NCI-H2107 (cell line): ENCODE measurements at places on chromosomes 11 and 22.

DNA sequence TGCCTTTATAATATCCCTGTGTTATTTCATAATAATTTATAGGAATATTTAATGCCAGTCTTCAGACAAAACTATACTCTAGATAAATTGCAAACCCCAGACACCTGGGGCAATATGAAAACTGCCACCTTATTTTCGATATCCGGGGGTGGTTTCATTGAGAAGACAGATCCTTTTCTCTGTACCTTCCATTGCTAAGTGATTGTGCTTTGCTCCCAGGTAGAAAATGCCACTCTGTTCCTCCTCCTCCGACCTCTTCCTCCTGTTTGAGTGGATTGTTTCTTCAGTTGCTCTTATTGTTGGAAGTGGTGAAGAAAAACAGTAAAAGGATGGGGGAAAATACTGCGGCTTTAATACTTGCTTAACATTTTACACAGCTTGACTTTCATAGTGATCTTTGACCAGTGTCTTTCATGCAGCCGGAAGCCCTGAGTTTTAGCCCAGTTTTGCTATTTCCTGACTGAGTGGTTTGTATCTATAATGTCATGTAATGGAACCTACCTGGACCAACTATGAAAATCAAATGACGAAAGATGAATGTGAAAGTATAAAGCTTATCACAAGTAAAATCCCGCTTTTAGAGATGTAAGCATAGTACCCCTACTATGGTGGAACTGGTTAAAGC, 5.6 kb upstream of the GRIK4 start:
- DNase-seq: no peak

- no peak for DNase-seq
Measured at GRCh38 chr11:10604340-10604748, 35.9 kb upstream of the LYVE1 start.

- no peak for DNase-seq
Measured at GRCh38 chr11:70100280-70100603, 22.1 kb downstream of the ANO1 start.

DNA sequence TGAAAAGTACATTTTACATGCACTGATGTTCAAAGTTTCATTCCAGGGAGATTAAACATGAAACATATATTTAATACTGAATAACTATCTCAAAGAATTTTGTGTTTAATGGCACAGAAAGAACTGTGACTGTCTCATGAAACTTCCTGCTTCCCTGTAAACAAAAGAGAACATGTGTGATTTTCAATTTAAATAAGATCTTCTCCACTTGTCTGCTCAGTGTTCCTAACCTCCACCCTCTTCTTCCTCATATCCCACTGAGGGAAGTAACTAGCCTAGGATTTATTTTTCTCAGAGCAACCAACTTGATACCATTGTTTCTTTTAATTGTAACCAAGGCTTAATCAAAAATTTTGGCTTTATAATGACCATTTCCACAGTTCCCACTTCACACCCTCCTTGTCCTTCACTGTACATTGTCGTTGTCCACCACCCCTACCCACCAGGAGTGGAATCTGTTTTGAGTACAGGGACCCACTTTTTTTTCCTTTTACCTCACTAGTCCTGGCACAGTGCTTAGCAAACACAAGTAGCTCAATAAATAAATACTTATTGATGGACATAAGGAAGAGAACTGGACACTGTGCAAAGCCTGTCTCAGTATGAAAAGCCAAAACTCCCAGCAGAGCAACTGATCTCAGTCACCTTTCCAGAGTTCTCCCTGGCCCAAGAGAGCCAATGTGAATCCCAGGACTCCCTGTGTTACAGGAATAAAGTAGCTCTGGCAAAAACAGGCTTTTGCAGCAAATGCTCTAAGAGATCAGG, 4.2 kb downstream of the CPSF7 start:
- DNase-seq: no peak

GRCh38 chr11:68340784-68341556, 28.6 kb downstream of the LRP5 start:
- DNase-seq: no peak
